ENCODE measurements at places on chromosomes 11 and 22.

DNA sequence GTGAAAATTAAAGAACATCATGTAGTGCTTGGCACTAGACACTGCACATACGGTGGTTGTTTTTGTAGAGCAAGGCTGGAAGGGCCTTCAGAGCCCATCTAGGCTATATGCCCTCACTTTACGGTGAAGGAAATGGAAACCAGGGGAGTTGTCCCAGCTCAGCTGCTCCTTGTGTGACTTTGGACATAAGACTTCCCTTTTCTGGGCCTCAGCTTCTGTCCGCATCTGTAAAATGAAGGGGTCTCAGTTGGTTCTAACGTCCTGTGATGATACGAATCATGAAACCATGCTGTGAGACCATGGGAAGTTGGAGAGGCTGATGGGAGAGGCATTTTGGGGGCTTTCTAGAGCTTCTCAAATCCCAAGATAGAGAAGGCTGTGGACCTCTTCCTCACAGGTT, 4.7 kb downstream of the KCNE3 start:
- DNase-seq: peak; percentile 34

GRCh38 chr22:47270463-47271135, 508.1 kb downstream of the TBC1D22A start:
- DNase-seq: no peak

- no peak for DNase-seq
Observed at GRCh38 chr11:111376181-111376871, 2.7 kb downstream of the POU2AF1 start.

- DNase-seq: no peak
Observed at GRCh38 chr11:63709336-63709884, 28.1 kb downstream of the RTN3 start.

DNA sequence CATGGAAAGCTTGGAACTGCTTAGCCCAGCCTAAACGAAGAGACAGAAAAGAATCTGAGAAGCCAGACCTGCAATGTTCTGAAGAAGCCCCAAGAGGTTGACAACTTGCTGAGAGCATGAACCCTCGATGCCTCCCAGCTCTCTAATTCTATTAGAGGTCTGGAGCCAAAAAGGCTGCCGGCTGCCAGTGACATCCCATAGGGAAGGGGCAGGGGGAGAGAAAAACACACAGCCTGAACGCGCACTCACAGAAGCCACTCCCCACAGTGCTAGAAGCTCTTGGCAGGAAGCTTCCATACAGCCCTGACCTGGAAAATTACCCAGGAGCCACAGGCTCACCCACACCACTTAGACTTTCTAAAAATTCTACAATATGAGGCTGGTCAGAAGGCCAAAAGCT, 18.3 kb downstream of the POLDIP3 start:
- DNase-seq: no peak

Measured in Ammon's horn (tissue), 1 donor.